ENCODE measurements at places on chromosomes 6 and 20.

DNA sequence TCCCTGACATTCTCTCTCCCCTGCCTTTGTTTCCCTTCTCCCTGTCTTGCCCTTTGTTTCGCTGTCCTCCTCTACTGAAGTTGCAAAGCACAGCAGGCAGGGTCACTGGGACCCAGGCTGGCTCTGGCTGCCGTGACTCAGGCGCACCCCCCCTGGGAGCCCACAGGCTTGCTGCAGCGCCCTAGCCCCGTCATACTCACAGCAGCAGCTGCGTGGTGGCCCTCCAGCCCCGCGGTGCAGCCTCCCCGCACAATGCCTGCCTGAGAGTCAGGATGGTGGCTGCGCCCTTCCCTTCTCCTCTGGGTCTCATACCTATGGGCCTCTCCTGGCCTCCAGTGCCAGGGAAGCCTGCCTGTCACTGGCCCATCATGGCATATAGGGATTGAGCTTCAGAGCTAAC lies 41.7 kb downstream of the TXNDC5 start:
- no peak for DNase-seq

DNA sequence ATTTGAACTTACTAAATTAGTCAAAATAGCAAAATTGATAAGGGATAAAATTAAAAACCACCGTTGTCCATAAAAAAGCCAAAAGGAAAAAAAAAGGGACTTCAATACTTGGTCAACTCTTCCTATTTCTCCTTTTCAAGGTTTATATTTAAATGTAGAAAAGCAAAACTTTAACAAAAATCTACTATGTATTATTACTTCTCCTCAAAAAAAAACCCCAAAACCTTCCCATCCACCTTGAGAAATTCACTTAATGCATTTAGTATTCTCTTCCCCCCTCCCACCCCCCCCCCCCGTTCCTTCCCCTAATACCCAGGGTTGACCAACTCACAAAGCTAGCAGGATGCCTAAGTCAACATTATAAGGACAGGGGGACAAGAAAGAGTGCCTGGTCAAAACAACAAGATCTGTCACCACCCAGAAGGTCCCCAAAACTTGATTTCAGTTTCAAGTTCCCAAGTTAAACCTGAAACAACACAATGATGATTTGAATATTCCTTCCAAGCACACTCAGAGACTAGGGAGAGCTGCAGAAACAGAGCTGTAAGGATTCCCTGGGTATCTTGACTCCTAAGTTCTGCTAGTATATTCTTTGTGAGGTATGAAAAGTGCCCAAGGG lies 14.6 kb downstream of the GMDS start:
- no peak for DNase-seq

DNA sequence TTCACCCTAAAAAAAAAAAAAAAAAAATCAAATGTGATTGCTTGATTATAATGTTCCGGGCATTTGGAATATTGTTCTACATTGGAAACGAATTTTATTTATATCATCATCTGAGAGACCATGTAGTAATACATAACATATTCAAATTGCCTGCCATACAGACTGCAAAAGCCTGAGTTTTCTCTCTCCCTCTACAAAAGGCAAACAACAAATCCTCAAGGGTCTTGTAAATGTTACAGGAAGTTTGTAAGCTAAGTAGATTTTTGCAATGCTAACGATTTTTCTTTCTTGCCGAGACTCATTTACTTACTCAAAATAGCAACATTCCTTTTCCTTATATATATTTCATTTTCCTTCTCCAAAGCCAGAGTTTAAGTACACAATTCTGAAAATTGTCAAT lies 49.0 kb upstream of the HTR1E start:
- no peak for DNase-seq

DNA sequence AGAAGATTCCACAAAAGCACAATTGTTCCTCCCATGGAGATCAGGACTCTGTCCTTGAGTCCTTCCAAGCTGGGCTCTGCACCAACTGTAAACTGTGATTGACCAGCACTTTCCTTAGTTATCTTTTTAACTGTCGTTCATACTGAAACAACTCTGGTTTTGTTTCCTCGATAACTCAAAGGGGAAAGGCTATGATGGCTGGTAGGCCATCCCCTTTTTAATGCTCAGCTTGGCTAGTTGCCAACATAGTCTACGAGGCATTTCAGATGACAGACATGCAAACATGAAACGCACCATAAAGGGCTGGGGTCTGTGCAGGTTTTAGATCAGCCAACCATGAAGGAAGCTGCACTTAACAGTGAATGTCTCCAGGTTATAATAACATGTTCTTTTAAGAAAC lies 497.1 kb upstream of the ARID1B start:
- DNase-seq: no peak

DNA sequence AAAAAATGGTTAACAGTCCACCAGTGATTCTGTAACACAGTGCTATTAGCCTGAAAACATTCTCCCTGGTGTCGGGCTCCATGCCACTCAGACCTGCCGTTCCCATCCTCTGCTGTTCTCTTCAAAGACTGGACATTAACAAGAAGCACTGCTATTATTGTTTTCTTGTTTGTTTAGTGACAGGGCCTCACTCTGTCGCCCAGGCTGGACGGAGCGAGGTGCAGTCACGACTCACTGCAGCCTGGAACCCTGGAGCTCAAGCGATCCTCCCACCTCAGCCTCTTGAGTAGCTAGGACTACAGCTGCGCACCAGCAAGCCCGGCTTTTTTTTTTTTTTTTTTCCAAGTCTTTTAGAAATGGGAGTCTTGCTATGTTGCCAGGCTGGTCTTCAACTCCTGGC lies 9.6 kb downstream of the RMND1 start:
- DNase-seq: no peak

DNA sequence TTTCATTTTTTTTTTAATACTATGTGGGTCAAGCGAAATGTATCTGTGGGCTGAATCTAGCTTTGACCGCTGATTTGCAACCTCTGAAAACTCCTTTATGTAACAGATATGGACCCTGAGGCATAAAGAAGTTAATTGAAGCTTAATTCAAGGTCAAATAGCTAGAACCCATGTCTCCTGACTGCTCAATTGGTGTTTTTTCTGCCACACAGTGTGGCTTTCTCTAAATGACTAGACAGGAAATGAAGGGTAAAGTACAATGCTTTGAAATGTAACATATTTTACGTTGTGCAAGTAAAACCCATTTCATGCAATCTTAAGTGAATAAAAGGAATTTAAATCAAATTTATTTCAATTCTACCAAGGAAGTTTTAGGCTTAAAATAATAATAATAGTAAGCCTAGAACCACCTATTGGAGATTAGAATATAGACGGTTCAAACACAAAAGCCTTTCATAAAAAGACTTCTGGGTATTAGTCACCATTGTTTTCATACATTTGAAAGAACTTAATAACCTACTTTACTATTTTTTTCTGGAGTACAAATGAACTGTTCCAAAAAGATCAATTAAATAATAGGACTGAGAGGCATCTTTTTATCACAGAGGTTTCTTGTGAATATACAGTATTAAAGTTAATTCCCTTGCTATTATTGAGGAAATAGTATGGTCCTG lies 279.8 kb downstream of the EPHA7 start:
- DNase-seq: no peak

DNA sequence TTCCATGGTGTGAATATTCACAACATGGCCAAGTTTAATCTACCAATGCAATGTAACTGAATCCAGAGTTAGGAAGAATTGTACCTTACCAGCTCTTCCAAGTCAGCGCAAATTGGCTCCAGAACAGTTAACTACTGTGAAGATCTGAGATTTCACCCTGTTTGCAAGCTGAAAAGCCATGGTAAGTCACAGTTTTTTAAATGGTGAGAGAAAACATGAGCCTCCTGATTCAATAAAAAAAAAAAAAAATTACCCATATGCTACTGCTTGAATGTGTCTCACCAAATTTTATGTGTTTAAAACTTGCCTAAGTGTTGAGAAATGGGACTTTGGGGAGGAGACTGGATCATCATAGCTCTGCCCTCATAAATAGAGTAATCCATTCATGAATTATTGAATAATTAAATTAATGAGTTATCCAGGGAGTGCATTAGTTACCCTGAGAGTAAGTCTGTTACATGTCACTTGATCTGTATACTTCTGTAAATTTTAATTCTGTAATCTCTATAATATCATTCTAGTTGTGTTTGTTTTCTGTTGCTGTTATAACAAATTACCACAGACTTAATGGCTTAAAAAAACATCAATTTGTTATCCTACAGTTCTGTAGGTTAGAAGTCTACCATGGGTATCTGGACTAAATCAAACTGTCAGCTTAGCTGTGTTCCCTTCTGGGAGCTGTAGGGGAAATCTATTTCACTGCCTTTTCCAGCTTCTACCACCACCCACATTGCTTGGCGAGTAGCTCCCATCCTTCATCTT lies 1355.9 kb downstream of the GRIK2 start:
- DNase-seq: no peak

- DNase-seq: no peak
Observed at GRCh38 chr6:56393615-56394612, 146.5 kb upstream of the COL21A1 start.

DNA sequence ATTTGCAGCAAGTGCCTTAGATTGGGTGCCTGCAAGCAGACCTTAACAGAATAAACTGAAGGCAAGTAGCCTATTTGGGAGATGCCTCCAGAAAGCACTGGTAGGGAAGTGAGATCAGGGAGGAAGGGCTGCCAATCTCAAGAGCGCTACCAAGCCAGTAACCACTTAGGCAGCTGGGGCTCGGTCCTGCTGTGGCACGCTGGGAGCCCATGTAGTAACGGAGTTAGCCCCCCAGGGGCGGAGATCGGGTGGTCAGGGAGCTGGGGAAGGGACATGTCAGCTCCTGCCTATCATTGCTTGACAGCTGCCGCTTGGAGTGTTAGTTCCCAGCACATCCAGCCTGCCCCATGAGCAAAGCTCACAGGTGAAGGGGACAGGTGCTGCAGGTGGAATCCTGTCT lies 127.0 kb downstream of the CEBPB start:
- no peak for DNase-seq

- no peak for DNase-seq
Observed at GRCh38 chr6:25006565-25007001, 70.8 kb upstream of the RIPOR2 start.

GRCh38 chr6:38378801-38379200 lies 260.9 kb downstream of the BTBD9 start:
- peak; percentile 8 for DNase-seq

GRCh38 chr6:26217714-26218075 lies 130.5 kb downstream of the HFE start:
- DNase-seq: no peak

- no peak for DNase-seq
Observed at GRCh38 chr6:119035459-119035858, 43.0 kb downstream of the FAM184A start.

DNA sequence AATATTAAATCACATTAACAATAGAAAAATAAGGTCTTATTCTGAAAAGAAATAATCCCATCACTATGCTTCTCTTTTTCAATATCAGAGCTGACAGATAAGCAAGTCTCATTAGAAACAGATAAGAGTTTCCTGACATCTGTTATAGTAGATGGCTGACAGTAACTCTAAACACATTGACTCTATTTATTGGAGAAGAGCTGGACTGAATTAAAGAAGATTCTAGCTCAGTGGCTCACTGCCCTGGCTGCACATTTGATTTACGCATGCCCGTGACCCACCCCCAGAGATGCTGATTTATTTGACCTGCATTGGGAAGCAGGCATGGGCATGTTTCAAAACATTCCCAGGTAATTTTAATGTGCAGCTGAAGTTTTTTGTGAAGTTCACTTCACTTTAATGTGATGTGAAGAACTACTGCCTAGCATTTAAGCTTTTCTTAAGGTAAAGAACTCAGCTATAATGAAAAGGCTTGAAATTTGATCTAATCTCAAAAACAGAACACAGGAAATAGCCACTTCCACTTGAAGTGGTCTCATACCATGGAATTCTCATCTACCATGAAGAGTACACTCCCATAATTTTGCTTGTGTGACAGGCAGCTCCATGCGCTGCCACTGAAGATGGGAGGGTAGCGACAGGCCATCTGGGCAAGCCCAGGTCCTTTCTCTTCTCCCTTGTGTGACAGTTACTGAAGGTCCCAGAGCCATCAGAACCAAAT lies 162.3 kb downstream of the TPBG start:
- DNase-seq: no peak

DNA sequence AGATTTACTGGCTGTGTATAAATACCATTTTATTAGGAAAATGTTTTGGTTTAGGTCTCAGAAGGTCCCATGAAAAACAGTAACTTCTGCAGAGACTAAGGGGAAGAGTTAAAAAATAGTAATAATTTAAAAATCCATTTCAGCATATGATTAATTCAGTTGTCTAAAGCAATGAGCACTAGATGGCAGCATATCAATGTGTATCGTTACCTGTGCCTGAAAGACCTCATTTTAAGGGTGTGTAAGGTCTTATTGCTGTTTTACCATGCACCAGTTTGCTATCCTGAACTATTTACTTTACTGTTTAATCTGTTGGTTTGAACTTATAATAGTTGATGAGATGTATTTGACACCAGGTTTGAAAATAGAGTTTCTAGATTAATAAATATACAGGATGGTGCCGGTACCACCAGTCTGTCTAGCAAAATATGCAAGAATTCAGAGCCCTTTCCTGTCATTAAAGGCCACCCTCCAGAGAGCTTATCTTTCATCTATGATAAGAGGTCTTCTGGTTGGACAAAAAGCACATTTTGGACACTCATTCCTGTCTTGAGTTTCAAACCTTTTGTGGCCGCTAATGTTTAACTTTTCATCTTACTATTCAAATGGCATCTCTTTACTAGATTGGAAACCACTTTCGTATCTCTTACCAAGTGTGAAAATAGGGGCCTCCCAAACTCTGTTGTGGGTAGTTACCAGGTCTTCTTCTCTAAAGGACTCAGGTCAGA lies 8.9 kb upstream of the AHI1 start:
- DNase-seq: peak; percentile 35

DNA sequence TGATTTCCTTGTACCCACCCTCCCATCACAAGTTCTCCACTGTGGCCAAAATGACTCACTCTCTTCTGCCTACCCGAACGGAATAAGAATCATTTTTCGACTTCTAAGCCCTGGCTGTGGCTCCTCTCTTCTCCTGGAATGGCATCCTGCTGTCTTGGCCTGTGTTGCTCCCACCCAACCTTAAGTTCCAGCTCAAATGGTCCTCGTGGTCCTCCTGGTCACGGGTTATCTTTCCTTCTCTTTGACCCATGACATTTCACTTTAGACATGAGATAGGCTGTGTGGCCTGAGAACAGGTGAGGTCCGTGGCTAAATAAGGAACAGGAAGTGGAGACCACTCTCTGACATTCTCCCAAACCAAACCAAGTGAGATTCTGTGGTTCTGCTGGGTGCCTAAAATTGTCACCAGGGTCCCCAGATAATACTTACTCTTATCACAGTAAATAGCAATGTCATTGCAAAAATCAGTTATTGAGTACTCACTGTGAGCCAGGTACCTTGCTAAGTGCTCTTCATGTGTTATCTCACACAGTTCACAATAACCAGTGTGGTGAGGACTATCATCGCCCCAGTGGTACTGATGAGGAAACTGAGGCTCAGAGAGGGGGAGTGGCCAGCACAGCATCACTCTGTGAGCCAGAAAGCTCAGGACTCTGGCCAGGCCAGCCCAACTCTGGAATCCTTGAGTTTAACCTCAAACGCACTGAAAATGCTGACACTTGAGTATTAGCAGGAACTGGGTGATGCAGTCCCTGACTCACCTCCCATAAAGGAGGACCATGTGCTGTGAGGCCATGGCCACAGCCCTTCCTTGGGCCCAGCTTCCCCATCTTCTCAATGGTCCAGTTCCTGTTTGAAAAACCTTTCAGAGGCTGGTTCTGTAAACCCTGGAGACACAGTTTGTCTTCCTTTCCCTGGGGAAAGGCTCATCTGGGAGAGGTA lies 74.8 kb upstream of the SIRPA start:
- peak; percentile 78 for DNase-seq

- no peak for DNase-seq
Observed at GRCh38 chr6:108839083-108839642, 9.1 kb upstream of the ARMC2 start.

- DNase-seq: peak; percentile 55
Observed at GRCh38 chr6:90431576-90431975, 134.9 kb upstream of the BACH2 start.

GRCh38 chr6:53584726-53585125 lies 39.8 kb upstream of the GCLC start:
- no peak for DNase-seq

Data from foreskin keratinocyte (primary cell).